ENCODE measurements at places on chromosomes 2 and 18.

GRCh38 chr18:51120809-51121596, 76.5 kb downstream of the MEX3C start:
- DNase-seq, result no peak

DNA sequence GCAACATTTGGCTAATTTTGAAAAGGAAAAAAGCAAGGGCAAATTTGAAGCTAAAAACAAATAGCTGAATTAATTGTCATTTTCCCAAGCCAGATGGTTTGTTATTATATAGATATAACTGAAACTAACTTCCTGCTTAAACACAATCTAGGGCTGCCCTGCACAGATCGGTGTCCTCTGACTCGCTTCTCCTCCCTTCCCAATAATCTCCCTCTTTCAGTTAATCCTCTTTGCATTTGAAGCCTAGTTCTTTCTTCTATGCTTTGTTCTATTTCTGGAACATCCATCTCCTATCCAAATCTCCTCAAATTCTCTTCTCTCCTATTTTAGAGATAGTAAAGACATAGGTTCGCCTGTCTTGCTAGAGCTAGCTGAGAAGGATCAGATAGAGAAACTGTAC, 328.1 kb downstream of the SLC8A1 start:
- no peak for DNase-seq

- no peak for DNase-seq
Observed at GRCh38 chr18:73852789-73853549, 294.7 kb downstream of the FBXO15 start.

DNA sequence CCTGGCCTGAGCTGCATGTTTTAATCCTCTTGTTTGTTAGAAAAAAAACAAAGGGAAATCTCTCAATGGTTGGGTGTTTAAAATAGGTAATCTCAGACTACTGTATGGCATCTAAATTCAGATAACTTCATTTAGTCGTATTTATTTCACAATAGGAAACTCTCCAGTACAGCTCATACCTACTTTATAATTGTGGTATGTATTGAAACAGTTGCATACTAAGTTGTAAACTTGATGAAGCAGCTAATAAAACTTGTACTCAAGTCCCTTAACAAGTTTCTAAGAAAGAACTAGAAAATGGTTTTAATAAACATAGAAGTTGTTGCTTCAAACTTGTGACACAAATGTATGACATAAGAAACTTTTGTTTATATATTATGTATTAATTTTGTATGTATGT, 334.5 kb downstream of the PTPRM start:
- no peak for DNase-seq

GRCh38 chr2:189037518-189037917, 63.3 kb downstream of the COL3A1 start:
- no peak for DNase-seq

DNA sequence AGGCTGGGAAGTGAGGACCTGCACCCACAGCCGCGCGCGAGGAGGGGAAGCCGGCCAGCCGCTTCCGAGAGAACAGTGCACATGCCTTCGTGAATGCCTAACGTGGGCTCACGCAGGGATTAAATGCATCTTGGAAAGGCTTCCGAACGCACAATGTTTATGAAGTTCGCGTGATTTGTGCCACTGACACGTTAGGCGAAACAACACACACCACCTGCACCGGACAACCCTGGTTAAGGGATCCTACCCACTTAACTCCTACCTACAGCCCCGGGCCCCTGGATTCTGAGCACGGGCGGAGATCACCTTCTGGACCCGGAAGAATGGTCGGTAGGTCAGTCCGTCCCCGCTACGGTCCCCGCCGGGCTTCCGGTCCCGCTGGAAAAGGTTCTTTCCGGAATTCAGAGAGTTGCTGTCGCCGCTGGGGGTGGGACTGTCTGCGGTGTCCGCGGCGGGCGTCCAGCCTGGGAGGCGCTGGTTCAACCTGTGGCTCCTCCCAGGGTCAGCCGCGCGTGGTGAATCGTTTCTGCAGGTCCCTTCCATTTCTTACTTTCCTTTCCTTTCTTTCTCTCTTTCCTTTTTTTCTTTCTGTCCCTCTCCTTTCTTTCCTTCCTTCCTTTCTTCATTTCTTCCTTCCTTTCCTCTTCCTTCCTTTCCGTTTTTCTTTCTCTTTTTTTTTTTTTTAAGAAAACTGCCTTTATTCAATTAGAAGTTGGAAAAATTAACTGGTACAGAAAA, at the start of gene MTIF2:
Gene MTIF2, minus strand, starts transcription at position 325 of the 738 bp plus-strand sequence. CDS start 5,373 bp downstream, outside the sequence.
- peak; percentile 80 for DNase-seq

GRCh38 chr2:119062179-119062578, 96.4 kb downstream of the C1QL2 start:
- no peak for DNase-seq

GRCh38 chr2:157160111-157160510, 97.4 kb upstream of the GALNT5 start:
- no peak for DNase-seq

GRCh38 chr2:60764736-60765534, 8.9 kb downstream of the PAPOLG start:
- no peak for DNase-seq

GRCh38 chr18:31380912-31381311, 4.3 kb downstream of the DSG4 start:
- no peak for DNase-seq

- DNase-seq, result no peak
Observed at GRCh38 chr18:13418013-13418710, 199.6 kb downstream of the LDLRAD4 start.

- DNase-seq, result no peak
Observed at GRCh38 chr2:31317396-31317795, 83.4 kb downstream of the EHD3 start.

DNA sequence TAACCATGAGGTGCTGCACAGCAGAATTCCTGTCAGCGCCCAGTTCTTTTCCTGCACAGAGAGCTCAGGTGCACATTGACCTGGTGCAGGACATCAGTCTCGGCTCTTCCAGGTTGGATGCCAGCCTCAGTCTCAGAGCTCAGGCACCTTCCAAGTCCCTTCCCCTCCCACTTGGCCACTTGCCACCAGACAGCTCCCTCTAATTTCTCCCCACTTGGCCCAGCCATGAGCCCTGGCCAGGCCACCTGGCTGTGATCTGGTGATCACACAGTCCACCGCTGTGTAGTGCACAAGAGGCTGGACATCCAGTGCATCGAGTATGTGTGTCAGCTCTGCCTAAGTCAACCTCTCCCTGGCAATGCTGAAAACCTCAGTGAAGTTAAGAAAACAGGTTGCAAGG, 336.6 kb upstream of the MYT1L start:
- no peak for DNase-seq

- DNase-seq, result no peak
Observed at GRCh38 chr2:154331784-154332183, 366.7 kb upstream of the KCNJ3 start.

DNA sequence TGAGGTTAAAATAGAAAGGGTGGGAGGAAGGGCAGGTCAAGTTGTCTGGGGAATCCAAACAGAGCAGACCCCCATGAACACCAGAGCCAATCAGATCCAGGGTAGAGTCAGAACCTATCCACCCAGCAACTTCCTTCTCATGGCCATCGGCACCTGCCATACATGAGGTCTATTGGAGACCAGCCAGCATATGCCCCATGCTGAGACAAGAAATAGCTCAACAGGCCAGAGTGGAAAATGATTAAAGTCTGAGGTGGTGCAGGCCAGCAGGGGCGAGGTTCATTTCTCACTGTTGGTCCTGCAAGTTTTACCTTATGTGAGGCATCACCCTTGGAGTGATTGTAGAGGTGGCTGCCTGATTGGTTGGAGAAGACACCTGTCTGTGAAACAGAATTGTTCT, 89.2 kb downstream of the LONRF2 start:
- DNase-seq, result no peak

DNA sequence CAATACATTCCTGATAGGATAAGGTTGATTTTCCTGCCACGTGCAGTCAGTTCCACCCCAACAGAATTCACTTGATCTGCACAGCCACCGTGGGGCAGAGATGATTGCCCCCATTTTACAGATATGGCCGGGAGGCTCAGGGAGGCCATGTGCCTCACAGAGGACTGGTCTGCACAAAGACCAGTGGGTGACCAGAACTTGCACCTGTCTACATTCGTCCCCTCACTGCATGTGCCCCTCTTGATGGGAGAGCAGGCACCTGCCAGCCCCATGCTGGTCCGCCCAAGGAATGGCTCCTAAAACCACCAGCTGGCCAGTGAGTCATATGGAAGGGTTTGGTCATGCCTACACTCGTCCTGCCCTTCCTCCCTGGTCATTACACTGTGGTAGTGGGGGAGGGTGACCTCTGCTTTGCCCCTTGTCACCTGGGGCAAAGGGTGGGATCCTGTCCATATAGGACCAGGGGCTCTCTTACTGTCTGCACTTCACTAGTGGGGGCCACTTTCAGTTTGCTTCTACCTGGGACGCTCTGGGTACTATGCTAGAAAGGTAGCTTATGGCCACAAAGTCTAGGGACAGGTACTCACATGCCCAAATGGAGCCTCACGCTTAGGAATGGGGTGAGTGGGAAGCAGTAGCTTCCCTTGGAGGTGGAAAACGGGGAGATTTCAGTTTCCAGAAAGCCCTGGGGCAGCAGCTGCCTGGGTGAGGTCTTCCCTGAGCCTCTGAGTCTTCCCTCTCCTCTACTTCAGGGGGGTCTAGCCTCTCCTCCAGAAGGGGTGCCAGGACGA, 14.7 kb downstream of the RRM2 start:
- DNase-seq, result no peak

GRCh38 chr18:21451851-21452250, 148.7 kb downstream of the ESCO1 start:
- no peak for DNase-seq

- DNase-seq, result no peak
Observed at GRCh38 chr2:27907547-27907946, 17.0 kb downstream of the BABAM2 start.

DNA sequence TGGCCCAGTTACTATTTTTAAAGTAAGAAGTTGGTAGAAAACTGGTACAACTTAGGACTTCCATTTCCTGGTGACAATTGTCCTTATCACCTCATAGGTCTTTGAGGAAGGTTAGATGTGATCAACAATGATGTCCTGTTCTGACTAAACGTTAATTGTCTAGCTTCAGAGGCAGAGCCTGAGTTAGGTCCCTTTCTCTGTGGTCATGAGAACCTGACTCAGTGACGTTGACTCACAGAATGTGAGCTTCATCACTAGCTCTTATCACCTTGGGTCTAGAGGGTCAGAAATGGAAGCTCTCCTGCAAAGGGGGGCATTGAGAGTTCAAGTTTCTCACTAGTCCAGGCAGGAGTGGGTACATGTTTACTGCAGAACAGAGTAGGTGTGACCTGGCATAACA, 60.6 kb upstream of the ATP8B1 start:
- no peak for DNase-seq

- DNase-seq, result no peak
Observed at GRCh38 chr2:27796791-27797765, 25.6 kb downstream of the MRPL33 start.
